ENCODE measurements at places on chromosomes 7 and 10.

DNA sequence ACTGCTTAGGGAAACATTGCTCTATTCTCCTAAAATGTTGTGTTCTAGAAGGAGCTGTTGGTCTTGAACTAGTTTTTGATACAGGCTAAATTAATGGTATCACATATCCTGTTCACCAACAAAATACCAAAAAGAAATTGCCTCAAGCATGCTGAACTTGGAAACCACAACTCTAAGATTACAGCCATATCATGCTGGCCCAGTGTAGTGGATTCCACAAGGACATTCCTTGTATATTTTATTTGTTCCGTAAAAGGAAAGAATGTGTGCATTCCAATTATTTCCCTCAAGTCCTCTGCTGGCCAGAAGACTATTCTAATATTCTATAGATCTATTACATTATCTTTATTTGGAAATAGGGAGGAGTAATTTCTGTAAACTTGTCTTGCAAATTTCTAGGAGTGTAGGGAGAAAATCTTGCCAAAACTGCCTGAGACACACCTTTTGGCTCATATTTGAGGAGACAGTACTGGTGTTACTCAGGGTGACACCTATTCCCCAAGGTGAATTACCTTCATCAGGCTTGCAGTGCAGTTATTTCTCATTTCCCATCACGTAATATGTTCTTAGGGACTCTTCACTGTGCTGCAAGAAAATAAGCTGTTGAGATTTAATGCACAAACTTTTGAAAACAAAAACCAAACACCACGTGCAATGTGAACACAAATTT is 1.9 kb upstream of the NEBL start:
- no peak overlapping the region for H3K4me3 ChIP-seq
- no peak for DNase-seq
- H3K27ac ChIP-seq: no peak overlapping the region
- H3K4me1 ChIP-seq: no peaks in the 10 kb centered on the region

DNA sequence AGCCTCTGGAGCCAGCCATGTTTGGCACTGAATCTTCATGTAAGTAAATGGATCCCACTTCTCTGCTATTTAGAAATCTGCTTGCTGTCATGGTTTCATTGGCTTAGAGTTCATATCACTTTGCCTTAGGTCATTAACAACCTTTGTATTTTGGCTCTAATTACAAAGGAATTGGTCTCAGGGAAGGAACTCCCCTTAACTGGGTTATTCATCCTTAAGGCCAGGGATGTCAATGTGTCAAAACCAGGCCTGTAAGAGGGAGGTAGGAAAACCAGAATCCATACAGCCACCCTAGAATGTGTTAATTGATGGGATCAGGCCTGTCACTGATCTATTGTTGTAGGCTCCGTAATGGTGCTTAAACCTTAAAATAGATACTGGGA is 67.3 kb downstream of the ST7 start:
- peaks cover 58% of the 10 kb centered on the region for H3K4me1 ChIP-seq
- H3K27ac ChIP-seq: peak overlapping the region; percentile 64
- H3K4me3 ChIP-seq: peak overlapping the region; percentile 44
- H3K27me3 ChIP-seq: no peaks in the 10 kb centered on the region

- no peaks in the 10 kb centered on the region for H3K36me3 ChIP-seq
- no peaks in the 10 kb centered on the region for H3K27me3 ChIP-seq
Observed at GRCh38 chr10:52481986-52482555, 168.0 kb downstream of the DKK1 start.

DNA sequence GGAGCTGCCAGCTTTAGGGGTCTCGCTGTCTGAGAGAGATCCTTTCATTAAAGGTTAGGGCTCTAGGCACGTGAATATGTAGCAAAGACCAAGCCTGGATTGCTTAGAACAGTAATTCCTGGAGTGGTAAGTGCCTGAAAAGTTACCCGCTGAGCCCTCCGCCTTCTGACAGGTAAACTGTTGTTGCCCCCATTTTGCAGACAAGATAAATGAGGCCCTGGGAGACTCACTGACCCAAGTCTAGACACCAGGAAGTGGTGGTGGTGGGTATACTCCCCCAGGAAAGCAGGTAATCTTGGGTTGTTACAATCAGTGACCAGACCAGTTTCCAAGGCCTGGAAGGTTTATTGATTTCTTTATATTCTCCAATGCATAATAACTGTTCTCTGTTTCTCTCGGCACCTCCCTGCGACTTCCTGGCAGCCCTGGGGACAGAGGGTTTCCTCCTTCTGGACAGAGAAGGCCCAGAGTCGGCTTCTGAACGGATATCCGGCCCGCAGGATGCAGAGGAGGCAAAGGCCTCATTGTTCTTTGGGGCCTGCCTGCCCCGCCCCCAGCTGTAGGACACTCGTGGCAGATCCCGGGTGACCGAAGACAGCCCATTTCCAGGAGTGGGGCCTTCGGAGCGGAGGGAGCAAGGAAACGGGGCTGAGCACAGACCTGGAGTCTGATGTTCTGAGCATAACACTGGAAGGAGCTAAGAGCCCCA is 1.3 kb upstream of the GRK5 start:
- no peaks in the 10 kb centered on the region for H3K27me3 ChIP-seq
- H3K4me1 ChIP-seq: peaks cover 4% of the 10 kb centered on the region
- H3K4me3 ChIP-seq: peak overlapping the region; percentile 66
- peak; percentile 51 for DNase-seq
- H3K27ac ChIP-seq: peak overlapping the region; percentile 98

GRCh38 chr7:82904871-82905270 is 257.8 kb downstream of the PCLO start:
- no peak overlapping the region for H3K4me3 ChIP-seq
- DNase-seq: no peak
- no peak overlapping the region for H3K27ac ChIP-seq

DNA sequence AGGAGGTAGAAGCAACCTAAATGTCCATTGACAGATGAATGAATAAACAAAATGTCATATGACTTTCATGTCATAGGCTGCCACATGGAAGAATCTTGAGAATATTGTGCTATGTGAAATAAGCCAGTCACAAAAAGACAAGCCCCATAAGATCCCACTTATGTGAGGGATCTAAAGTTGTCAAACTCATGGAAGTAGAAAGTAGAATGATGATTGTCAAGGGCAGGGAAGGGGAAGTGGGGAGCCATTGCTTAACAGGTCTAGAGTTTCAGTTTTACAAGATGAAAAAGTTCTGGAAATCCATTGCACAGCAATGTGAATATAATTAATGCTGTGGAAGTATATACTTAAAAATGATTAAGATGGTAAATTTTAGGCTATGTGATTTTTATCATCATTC is 229.3 kb upstream of the KMT2E start:
- no peak for DNase-seq
- no peaks in the 10 kb centered on the region for H3K27me3 ChIP-seq
- H3K36me3 ChIP-seq: no peaks in the 10 kb centered on the region
- H3K27ac ChIP-seq: no peak overlapping the region

- no peaks in the 10 kb centered on the region for H3K4me1 ChIP-seq
- no peak overlapping the region for H3K27ac ChIP-seq
- H3K36me3 ChIP-seq: no peaks in the 10 kb centered on the region
- H3K27me3 ChIP-seq: no peaks in the 10 kb centered on the region
Observed at GRCh38 chr10:86290933-86291615, 75.5 kb downstream of the GRID1 start.

DNA sequence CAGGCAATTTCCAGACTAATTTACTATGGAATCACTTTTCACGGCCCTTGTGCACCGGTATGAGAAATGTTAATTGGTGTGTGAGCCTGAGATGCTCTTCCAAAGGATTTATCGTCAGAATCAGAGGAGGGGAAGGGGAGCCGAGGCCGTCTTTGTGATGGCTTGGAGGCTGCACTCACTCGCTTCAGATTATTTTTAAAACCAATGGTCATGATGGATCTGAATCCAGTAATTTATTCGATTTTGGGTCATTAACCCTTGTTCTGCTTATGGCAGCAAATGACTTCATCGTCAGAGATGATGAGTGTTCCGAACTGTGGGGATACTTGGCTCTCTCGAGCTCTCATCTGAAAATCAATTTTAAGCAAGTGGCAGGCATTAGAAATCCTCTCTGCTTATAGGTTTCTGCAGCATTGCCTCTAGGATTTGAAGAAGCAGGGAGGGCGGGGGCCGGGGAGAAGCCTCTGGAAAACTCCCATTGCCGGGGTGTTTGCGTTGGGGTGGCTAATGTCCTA is 576.3 kb downstream of the LRMDA start:
- no peak overlapping the region for H3K27ac ChIP-seq
- no peaks in the 10 kb centered on the region for H3K4me1 ChIP-seq
- H3K27me3 ChIP-seq: no peaks in the 10 kb centered on the region
- no peaks in the 10 kb centered on the region for H3K36me3 ChIP-seq
- no peak overlapping the region for H3K4me3 ChIP-seq
- no peak for DNase-seq

DNA sequence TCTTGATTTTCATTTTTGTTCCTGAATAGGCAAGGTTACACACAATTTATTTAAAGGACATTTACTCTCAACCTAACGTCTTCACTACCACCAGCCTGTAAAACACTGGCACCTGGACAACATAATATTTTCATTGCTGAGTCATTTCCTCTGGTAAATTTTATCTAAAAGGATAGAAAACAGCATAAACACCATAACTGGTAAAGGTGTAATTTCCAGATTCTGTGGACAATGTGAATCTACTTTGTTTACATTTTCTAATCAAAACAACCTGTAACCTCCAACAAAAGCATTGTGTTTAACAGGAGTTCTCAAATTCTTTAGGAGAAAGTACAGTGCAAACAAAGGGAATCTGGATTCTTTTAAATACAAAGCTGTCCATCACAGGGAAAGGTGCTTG is 472.0 kb upstream of the AKR1E2 start:
- DNase-seq: no peak
- H3K4me1 ChIP-seq: no peaks in the 10 kb centered on the region
- H3K27me3 ChIP-seq: no peaks in the 10 kb centered on the region
- no peak overlapping the region for H3K4me3 ChIP-seq

DNA sequence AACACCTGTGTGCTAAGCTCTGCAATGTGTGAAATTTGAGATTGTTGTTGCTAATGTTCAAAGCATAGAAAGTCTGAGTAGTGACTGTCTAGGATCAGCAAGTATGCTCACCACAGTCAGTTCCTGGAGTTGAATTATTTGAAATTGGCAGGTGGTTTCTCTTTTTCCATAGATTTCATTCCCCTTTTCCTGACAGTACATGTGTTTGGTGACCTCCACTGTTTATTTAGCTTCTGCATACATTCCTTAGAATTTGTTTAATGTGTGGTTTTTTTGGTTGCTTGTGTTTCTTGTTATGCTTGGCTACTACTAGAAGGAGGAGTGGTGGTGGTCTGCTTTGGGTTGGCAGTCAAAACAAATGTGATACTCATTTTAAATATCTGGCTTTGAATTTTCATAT is 52.3 kb downstream of the FOXP2 start:
- no peak for DNase-seq
- H3K36me3 ChIP-seq: no peaks in the 10 kb centered on the region
- no peaks in the 10 kb centered on the region for H3K27me3 ChIP-seq
- no peak overlapping the region for H3K4me3 ChIP-seq
- H3K27ac ChIP-seq: no peak overlapping the region
- peaks cover 20% of the 10 kb centered on the region for H3K4me1 ChIP-seq

GRCh38 chr10:76284351-76284750 is 852.9 kb downstream of the LRMDA start:
- no peaks in the 10 kb centered on the region for H3K27me3 ChIP-seq
- no peaks in the 10 kb centered on the region for H3K4me1 ChIP-seq
- DNase-seq: no peak
- H3K4me3 ChIP-seq: no peak overlapping the region
- no peaks in the 10 kb centered on the region for H3K36me3 ChIP-seq

- no peaks in the 10 kb centered on the region for H3K27me3 ChIP-seq
- no peak overlapping the region for H3K27ac ChIP-seq
- H3K4me1 ChIP-seq: no peaks in the 10 kb centered on the region
- H3K36me3 ChIP-seq: no peaks in the 10 kb centered on the region
Observed at GRCh38 chr10:1347962-1348772, 292.0 kb downstream of the WDR37 start.

DNA sequence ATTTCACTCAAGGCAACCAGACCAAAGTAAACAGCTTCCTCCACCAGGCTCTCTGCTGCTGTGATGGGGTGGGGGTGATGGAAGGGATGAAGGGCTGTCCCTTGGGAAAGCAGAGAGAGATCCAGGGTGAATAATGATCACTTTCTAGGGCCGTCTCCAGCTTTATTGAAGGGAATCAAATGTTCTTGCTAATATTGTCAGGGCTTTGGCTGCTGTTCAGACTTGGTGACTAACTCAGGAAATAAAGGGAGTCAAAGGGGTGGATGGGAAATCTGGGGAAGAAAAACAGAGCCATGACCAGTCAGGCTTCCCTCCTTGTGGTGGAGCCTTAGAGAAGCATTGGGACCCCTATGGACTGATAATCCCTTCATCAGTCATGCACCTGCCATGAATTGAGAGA is 196.2 kb upstream of the AGK start:
- H3K4me1 ChIP-seq: peaks cover 14% of the 10 kb centered on the region
- DNase-seq: no peak
- no peak overlapping the region for H3K4me3 ChIP-seq
- no peak overlapping the region for H3K27ac ChIP-seq

DNA sequence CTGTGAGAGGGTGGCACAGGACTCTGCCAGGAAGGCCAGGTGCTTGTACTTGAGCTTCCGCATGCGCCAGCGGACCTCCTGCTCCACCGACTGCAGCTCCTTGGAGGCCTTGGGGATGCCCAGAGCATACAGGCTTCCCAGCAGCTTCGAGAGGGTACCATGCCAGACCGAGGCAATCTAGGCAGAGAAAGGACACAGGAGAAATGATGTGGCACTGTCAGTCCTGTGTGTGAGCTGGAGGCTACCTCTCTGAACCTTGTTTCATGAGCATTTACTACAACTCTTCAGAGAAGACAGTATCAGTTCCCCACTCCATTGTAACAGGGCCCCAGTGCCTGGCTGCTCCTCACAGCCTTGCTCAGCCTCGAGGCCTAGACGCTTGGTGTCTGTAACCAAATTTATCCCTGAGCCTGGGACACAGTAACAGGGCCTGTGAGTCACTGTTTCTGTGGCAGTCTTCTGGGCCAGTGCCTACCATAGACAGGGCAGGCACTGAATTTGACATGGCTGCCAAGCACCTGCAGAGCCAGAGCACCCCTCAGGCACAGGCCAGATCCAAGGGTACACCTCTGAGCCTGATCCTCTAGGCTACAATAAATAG is 5.8 kb downstream of the TBRG4 start:
- H3K36me3 ChIP-seq: peaks cover 5% of the 10 kb centered on the region
- peak; percentile 54 for DNase-seq
- H3K27ac ChIP-seq: peak overlapping the region; percentile 66

- peak overlapping the region; percentile 87 for H3K4me3 ChIP-seq
- H3K4me1 ChIP-seq: peaks cover 24% of the 10 kb centered on the region
- DNase-seq: no peak
- H3K27ac ChIP-seq: peak overlapping the region; percentile 77
- no peaks in the 10 kb centered on the region for H3K36me3 ChIP-seq
Observed at GRCh38 chr10:87503886-87504285, 807 bp upstream of the MINPP1 start.

GRCh38 chr10:100730725-100731406 is 14.5 kb upstream of the PAX2 start:
- H3K27ac ChIP-seq: no peak overlapping the region
- no peak for DNase-seq
- no peaks in the 10 kb centered on the region for H3K36me3 ChIP-seq
- peaks cover 9% of the 10 kb centered on the region for H3K4me1 ChIP-seq
- H3K4me3 ChIP-seq: peak overlapping the region; percentile 32

Measured in gastrocnemius medialis (tissue), 4 donors.